Caudate nucleus (tissue), 63 donors: ENCODE measurements at places on chromosomes 11 and 22.

DNA sequence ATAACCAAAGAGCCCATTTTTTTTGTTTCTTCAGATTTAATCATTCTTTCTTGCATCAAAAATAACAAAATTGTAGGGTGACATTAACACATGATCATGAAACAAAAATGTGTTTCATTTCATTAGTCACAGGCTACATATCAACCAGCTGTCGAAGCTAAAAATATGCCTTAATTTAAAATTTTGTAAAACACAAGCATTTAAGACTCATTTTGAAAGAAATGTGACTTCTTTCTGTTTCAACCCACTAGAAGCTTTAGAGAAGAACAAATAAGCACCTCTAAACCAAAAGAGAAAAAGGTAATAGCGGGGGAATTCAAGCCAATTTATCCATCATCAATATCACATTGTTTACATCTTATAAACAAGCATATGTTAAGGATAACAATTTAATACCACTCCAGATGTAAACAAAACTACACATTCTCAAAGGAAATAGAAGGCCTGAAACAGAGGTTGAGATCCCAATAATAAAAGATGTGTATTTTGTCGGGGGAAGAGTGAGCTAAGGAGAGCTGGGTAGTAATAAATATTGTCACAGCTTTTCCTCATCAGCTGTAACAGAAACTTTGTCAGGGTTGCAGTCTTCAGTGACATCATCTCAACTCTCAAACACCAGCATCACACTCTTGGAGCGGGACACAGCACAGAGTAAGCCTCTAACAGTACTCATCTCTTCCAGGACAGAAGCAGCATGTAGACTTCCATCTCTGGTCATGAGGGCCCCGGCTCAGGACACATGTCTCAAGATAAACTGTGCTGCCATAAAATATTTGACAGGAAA, 42.0 kb downstream of the ALG9 start:
- DNase-seq = no peak

DNA sequence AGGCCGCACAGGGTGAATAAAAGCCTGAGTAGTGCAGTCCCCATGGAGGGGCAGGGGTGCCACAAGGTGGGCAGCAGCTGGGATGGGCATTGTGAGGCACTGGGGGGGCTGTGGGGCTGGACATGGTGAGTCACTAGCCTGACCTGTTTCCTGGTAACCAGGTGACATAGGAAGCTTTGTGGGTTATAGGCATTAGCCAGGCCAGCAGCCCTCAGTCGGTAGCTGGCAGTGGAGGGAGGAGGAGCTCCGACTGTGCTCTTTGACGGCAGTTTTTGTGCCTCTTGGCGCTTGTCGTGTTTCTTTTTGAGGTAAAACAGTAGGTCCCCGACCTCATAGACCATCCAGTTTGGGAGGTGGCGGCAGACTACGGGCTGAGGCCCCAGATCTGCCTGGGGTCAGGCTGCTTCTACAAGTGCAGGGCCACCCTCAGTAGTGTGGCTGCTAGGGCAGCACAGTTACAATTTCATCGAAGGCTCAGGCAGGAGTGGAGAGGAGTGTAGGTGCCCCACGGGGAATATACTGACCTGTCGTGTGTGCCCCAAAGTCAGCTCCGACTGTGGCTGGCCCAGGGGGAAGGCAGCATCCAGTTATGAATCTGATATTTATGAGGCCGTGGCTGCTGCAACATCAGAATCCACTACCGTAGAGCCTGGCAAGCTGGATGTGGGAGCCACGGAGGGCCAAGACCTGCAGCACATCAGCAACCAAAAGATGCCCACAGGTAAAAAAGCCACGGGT, 107.7 kb downstream of the CRYBB2 start:
- no peak for DNase-seq

DNA sequence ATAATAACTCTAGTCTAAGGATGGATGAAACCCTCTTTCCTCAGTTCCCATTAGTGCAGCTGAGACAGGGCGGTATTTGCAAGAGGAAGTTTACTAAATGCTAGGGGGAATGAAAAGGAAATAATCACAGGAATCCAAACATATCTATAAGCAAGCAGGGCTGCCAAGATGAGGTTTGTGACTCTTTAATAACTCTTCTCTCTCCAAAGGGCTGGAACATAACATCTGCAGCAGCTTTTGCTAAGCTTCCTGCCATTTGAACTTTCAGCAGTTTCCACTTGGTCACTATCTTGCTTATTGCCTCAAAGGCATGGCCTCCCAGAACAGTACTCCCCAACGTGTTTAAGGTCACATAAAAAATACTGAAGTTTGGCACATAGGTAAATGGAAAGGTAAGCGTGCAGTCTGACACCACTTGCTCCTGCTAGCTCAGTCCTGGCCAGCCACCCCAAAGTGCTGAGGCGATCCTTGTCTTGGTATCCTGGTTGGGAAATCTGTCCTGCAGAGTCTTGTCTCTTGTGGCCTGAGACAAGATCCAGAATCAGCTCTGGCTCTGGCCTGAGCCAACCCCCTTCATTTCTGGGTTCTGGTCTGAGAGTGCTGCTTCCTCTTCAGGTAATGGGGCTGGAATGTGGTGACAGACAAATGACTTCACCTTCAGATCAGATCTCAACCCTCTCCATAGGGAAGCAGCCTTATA, 81.8 kb downstream of the KCNC1 start:
- DNase-seq = no peak

DNA sequence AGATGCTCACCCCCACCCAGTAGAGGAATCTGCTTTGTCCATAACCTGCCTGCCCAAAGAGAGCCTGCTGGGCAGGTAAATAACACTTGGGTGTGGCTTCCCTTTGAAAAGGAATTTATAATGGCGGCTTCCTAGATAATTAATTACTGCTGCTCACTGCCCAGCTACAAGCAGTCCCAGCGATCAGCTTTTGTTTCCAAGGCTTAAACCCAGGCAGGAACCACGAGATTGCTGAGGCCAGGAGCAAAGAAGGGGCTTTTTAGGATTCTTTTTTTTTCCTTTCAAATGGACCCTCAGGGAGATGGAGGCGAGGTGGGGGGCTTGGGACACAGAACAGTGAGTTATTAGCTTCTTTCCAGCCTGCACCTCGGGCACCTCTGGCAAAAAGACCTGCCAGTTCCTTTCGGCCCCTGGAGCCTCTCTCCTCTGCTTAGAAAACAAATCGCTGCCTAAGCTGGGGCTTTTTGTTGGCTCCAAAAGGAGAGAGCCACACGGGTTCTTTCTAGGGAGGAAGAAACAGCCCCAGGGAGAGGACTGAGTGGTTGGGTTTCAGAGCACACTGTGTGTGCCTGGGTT, 107.2 kb downstream of the TSPAN18 start:
- no peak for DNase-seq

GRCh38 chr22:26143806-26144325, 25.4 kb upstream of the SEZ6L start:
- DNase-seq = no peak

DNA sequence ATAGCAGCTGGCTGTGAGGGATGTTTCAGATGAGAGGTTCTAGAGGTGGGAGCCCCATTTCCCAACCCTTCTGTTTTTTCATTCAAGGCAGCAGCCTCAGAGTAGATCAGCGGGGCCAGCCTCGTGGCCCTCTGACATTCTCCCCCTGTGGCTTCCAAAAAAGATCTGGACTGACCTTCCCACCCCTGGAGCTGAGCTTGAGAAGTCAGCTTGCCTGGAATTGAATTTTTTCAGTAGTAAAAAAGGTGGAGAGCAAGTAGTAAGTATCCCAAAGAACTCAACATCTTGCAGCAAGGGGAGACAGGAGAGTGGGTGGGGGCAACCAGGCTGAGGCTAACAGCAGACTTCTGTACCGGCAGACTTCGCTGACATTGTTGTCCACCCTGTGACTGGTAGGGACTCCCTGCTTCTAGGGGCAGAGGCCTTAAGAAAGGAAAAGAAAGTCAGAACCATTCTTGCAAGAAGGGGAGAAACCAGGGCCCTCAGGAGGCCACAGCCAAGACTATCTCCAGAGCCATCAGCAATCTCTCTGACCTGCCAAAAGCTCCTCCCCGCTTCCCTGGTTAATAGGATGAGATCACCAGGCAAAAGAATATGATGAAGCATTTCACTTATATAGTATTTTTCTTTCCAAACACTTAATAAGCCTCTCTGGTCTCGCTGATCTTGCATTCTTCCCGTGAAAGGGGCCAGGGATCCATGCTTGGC, 2.0 kb upstream of the GRIK4 start:
- DNase-seq = no peak

- no peak for DNase-seq
Measured at GRCh38 chr11:126868741-126869140, 131.8 kb downstream of the KIRREL3 start.

- no peak for DNase-seq
Measured at GRCh38 chr11:7291100-7291829, 39.6 kb downstream of the SYT9 start.

DNA sequence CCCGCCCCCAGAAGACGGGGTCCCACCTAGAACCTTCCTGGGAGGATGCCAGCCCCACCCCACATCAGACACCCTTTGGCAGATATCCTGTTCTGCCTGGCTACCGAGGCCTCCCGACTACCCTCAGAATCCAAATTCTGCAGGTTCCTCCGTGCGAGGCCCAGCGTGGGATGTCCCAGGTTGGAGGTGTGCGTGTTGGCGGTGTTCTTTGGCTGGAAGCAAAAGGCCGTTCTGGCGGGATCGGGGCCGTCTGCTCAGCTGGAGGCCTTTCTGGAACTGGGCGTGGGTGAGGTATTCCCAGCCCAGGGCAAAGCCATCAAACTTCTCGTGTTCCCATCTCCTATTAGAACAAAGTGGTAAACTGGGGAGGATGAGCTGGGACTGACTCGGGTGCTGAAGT, 32.6 kb downstream of the NUP50 start:
- DNase-seq = no peak

- no peak for DNase-seq
Measured at GRCh38 chr11:65516135-65516968, 8.5 kb upstream of the SCYL1 start.
